ENCODE measurements at places on chromosomes 1 and 21.

DNA sequence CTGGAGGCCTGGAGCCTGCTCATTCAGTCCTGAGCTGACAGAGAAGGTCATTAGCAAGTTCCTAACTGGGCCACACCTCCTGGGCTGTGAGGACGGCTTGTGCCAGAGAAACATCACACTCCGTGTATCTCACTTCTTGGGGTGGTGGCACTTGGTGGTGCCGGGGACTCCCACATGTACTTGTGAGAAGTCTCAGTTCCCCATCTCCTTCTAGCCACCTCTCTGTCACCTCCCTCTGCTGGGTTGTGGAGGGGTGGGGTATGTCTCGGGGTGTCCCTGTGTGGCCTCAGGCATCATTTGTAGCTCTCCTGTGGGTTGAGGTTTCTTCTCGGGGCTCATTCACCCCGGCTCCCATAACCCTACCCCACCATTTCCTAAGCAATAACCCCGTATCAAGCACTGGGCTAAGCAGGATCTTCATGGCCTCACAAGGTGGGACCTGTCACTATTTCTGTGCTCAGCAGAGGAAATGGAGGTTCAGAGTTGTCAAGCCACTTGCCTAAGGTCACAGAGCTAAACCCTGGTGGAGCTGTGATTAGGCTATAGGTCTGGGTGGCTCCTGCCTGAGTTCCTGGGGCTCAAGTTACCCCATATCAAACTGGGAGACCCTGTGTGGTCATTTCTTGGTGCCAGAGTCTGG is 62.5 kb downstream of the UBIAD1 start:
- no peak for DNase-seq

DNA sequence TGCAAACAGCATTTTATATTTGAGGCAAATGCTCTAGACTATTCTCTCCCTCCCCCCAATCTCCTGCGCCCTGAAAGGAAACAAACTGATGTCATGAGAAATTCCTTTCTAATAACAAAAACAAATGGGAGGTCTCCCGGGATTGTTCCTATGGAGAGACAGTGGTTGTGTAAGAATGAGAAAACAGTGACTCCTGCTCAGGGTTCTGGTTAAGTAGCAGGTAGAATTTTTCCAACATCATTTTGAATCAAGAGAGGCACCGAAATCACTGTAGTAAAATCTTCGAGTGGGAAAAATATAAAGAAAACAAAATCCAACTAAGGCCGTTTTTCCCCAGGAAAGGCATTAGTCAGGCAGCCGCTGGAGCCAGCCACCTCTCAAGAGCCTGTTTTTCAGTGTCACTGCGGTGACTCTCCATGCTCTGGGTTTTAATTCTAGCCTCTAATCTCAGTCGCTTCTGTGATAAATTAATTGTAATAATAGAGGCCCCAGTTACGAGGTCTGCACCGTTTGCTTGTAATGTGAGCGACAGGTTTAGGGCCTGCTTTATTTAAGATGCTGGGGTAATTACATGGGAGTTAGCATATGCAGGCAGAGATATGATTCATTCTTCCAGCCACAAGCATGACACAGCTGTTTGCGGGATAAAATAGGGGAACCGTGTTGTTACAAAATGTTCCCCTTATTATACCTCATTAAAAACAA is 80.3 kb downstream of the RNF220 start:
- DNase-seq, result peak; percentile 90

- no peak for DNase-seq
These were observed 225.7 kb downstream of the GREM2 start for GRCh38 chr1:240385985-240386978.

DNA sequence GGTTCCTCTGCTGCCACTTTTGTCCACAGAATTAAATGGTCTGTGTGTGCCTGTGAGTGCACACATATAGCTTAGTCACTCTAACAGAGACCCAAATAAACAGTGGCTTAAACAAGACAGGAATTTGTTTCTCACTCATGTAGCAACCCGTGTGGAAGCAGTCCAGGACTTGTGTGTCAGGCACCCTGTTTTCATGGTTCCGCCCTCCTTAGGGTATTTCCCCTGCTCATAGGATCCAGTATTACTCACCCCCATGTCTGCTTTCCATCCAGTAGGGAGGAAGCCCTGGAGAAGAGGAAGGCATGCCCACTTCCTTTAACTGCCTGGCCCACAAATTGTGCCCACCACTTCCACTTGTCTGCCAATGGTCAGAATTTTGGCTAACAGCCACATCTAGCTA is 41.3 kb upstream of the TACSTD2 start:
- DNase-seq, result peak; percentile 97

DNA sequence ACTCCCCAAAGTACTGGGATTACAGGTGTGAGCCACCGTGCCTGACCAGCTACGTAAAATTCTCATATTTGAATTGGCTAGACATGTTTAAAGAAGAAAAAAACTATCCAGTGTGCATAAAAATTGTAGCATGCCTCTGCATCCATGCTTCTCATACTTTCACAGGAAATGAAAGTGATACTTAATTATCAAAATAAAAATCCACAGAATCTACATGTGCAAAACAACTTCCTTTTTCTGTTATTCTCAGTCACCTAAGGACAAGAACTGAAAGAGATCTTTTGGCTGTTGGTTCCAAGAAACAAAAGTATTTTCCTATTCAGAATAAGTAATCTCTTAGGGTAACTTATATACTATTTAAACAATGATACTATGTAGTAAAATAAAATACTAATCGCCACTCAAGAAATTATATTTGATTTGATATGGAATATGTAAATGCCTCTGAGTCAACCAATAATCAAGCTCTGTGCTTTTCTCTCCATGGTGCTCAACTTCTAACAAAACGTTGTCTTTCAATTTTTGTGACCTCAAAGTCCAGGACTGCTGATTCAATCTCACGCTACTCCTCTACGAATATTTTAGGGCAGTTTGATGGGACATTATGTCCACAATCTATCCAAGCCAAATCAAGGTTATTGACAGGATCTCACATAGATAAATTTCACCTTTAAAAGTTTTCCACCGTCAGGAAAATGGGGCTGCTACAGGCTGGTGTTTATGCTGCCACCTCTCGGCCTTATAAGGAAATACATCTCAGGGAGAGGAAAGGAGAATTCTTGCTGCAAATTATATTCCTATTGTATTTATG is 102.7 kb downstream of the ZNF281 start:
- peak; percentile 83 for DNase-seq

DNA sequence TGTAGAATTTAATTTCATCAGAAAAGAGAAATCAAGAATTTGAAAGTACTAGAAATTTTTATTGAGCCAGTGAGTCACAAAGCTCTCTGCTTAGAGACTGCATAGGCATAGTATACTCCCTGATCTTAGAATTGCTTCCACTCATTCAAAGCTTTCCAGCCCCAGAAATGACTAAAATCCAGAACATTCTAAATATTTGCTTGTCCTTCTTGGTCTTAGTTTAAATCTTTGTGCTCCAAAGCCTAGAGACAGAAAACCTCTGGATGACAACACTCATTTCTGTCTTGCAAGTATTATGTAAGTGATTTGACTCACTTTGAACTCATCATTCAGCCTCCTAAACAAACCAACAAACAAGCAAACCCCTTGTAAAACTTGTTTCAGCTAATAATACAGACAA is 74.2 kb downstream of the PTPRC start:
- DNase-seq, result peak; percentile 24

DNA sequence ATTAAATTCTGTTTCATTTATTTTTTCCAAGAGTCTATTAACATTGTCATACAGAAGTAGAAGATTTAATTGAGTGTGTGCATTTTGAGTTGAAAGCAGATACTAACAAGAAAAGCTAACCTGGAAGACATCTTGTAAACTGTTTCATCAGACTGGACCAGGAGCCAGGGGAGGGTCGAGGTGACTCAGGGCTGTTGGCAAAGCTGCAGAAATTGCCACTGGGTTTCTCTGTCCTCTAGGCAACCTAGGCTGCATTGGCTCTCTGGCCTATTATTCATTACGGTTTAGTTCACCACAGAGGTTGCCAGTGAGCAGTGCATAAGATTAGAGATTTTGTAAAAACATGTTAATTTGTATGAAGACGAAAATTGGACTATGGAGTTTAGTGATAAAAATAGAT is 27.5 kb downstream of the ERG start:
- no peak for DNase-seq

GRCh38 chr1:92538048-92538412 is 51.3 kb upstream of the GFI1 start:
- DNase-seq, result peak; percentile 32

- no peak for DNase-seq
These were observed 7.7 kb downstream of the PADI1 start for GRCh38 chr1:17212487-17213121.

GRCh38 chr21:15943009-15943666 is 213.4 kb downstream of the USP25 start:
- DNase-seq, result no peak

GRCh38 chr1:26608895-26609294 is 79.3 kb downstream of the RPS6KA1 start:
- no peak for DNase-seq

DNA sequence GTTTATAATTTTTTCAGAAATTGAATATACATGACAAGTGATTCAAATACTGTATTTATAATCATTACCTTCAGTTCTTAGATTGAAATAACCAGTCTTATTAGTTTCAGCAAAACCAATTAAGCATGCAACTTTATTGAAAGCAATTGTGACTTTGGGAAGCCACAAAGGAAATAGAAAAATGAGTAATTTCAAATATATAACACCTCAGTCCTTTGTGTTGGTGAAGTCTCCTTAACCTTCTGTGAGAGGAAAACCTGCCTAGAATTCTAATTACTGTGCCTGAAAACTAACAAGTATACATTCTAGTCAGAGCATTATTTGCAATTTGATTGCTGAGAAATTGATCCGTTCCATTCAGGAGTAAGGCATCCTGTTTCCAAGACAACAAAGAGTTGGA is 95.8 kb downstream of the S1PR1 start:
- DNase-seq, result no peak

GRCh38 chr1:6498576-6499111 is 7.2 kb upstream of the PLEKHG5 start:
- DNase-seq, result peak; percentile 41

GRCh38 chr21:38268864-38269575 is 12.2 kb downstream of the KCNJ15 start:
- peak; percentile 49 for DNase-seq

DNA sequence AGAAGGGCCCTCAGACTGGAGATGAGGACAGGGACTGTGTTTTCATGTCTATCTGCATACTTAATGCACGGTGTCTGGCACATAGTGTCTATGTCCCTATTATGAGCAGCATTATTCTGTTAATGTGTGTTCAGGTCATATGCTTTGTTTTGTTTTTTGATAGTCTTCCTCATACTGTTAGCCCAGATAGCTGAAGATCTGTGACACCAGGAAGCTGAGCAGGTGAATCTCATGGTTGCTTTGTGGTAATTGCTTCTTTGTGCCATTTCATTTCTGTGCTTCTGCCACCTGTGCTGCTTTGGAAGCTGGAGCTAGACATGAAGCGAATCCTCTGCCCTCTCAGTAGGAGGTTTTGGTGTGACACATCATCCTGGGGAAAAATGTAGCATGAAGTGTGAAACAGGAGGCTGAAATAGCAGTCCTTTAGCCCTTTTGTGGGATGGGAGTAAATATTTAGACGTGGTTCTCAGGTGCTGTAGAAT is 15.8 kb downstream of the SMAP2 start:
- no peak for DNase-seq

DNA sequence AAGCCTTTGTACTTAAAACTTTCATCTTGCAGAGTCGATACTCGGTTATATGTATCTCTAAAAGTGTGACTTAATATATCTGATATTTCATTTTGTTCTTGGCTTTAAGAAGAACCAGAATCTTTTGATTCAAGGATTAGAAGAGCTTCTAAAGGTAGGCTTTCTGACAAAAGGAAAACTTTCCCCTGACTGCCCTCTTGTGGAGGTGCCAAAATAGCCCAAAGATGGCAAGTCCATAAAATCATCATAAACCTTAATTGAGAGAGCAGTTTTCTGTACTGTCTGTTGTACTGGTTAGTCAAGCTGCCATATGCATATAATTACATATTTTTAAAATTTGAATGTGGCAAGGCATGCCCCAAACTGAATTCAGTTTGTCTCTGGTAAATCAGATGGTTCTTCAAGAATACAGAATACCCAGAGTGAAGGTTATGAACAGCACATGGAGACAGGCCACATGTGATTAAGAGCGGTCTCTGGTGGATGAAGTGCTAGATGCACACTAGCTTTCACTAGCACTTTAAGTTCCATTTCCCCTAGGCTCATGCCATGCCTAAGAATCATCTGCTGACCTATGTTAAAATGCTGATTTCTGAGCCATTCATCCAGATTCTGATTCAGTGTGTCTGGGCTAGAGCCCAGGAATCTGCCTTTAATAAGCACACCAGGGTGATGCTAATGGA is 27.7 kb upstream of the ELAVL4 start:
- no peak for DNase-seq

DNA sequence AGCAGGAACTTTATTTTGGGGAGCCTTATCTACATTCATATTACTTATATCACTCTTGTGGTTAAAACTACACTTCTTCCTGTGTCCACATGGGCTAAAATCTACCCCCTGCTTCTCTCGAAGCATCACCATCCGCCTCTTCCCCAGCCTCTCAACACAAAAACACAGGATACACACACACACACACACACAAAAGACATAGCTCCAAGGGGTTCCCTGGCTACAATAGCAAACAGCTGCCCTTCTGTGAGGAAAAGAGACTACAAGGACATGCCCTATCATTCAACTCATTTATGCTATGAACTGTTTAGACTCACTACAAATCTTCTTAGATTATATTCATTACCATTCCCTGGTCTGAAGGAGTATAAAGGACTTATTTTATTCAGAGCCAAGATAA is 155.0 kb downstream of the PIGK start:
- no peak for DNase-seq

DNA sequence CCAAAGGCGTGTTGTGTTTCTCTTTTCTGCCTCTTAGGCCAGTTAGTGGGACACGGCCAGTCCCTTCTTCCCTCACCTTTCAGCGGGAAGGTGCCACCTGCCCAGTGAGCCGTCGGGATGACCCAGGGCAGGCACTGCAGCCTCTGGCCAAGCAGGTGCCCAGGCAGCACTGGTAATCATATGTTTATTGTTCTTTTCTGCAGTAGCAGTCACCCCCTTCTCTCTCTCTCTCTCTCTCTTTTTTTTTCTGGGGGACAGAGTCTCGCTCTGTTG is 38.2 kb downstream of the CRYAA start:
- DNase-seq, result no peak

GRCh38 chr1:109523706-109524105 is 14.2 kb upstream of the AMIGO1 start:
- no peak for DNase-seq

GRCh38 chr1:37186246-37186756 is 152.0 kb upstream of the GRIK3 start:
- DNase-seq, result no peak

DNA sequence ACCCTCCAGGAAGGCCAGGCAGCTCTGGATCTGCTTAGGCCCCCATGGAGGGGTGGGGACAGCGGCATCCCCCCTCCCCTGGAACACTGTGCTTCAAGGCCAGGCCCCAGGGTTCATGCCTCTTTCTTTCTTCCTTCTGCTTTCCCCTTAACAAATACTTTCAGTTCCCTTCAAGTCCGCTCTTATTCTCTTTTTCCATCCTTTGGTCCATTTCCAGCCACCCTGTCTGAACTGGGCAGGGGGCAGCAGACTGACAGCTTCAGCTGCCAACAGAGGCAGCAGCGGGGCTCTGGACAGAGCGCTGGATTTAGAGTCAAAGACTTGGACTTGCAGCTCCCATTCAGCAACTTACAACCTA is 1.1 kb upstream of the CD244 start:
- peak; percentile 65 for DNase-seq

GRCh38 chr1:54499360-54500106 is 48.5 kb upstream of the ACOT11 start:
- peak; percentile 43 for DNase-seq
